Naive thymus-derived CD4-positive, alpha-beta T cell (primary cell): ENCODE measurements at places on chromosomes 4 and X. TPM values are rescaled to one million over a fixed set of nuclear protein-coding genes. Genes with fewer than 3 reads are reported as not detected.

MCF2 gene
- 0.43 TPM for total RNA-seq

GRCh38 chrX:41334363-41335197, 618 bp downstream of the DDX3X start:
- H3K4me1 ChIP-seq = peaks cover 8% of the 10 kb centered on the region
- no peaks in the 10 kb centered on the region for H3K27me3 ChIP-seq
- no peaks in the 10 kb centered on the region for H3K36me3 ChIP-seq
- peak overlapping the region; percentile 100 for H3K27ac ChIP-seq
- peak; percentile 79 for DNase-seq
- peak overlapping the region; percentile 91 for H3K4me3 ChIP-seq

- H3K4me3 ChIP-seq = no peak overlapping the region
- H3K27ac ChIP-seq = peak overlapping the region; percentile 58
Measured at GRCh38 chr4:102586002-102586643, 85.0 kb downstream of the NFKB1 start.

DNA sequence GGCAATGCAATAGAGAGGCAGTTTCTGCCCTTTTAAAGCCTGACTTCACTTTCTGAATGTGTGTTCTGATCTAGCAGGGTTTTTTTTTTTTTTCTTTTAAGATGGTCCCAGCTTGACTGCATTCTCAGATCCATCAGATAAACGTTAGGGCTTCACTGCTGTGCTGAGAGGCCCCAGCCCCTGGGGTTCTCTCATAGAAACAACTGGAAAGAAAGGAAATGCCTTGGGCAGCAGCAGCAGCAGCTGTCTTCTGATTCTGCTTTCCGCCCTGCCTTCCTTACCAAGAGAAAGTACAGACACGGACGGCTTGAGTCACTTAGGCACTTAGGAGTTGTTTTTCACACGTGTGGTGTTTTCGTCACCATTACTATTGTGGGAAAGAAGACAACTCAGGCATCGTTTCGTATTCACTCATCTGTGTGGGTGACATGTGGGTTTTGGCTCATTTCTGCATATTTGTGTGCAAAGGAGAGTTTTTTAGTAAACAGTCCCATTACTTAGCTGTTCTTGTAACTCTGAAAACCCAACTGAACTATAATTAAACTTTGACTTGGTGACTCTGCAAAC, 172.0 kb downstream of the PTTG2 start:
- H3K27me3 ChIP-seq = no peaks in the 10 kb centered on the region
- no peaks in the 10 kb centered on the region for H3K36me3 ChIP-seq

DNA sequence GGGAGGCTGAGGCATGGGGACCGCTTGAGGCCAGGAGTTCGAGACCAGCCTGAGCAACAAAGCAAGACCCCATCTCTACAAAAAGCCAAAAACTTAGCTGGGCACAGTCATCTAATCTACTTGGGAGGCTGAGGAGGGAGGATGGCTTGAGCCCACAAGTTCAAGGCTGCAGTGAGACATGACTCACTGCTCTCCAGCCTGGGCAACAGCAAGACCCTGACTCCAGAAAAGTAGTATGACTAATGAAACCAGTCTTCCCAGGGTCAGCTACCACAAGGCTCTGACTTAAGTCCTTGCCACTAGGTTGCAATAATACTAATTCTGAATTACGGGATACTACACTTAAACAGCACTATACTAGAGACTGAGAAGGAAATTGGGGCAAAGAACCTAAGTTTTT, 33.1 kb downstream of the ERVMER34-1 start:
- H3K36me3 ChIP-seq = peaks cover 8% of the 10 kb centered on the region
- H3K4me1 ChIP-seq = peaks cover 21% of the 10 kb centered on the region
- no peak overlapping the region for H3K4me3 ChIP-seq
- H3K27me3 ChIP-seq = no peaks in the 10 kb centered on the region
- no peak for DNase-seq
